ENCODE measurements at places on chromosomes 6 and 20.

- no peaks in the 10 kb centered on the region for H3K4me1 ChIP-seq
- H3K27ac ChIP-seq, result no peak overlapping the region
- no peak overlapping the region for H3K4me3 ChIP-seq
- no peaks in the 10 kb centered on the region for H3K36me3 ChIP-seq
- peak; percentile 47 for DNase-seq
Measured at GRCh38 chr6:153231048-153231646, 100.1 kb upstream of the RGS17 start.

GRCh38 chr6:149347067-149347466 is 29.6 kb downstream of the TAB2 start:
- H3K27ac ChIP-seq, result no peak overlapping the region
- H3K4me3 ChIP-seq, result no peak overlapping the region
- peak; percentile 43 for DNase-seq

GRCh38 chr6:56766806-56767178 is 124.1 kb upstream of the DST start:
- H3K36me3 ChIP-seq, result no peaks in the 10 kb centered on the region
- no peaks in the 10 kb centered on the region for H3K27me3 ChIP-seq
- no peak overlapping the region for H3K27ac ChIP-seq
- no peak overlapping the region for H3K4me3 ChIP-seq
- H3K4me1 ChIP-seq, result peaks cover 16% of the 10 kb centered on the region

- no peaks in the 10 kb centered on the region for H3K27me3 ChIP-seq
- H3K4me3 ChIP-seq, result no peak overlapping the region
- DNase-seq, result peak; percentile 84
- H3K4me1 ChIP-seq, result peaks cover 8% of the 10 kb centered on the region
- H3K36me3 ChIP-seq, result peaks cover 18% of the 10 kb centered on the region
Measured at GRCh38 chr6:5112066-5112799, 27.1 kb downstream of the PPP1R3G start.

GRCh38 chr20:258963-259362 is 1.4 kb downstream of the DEFB132 start:
- no peak overlapping the region for H3K27ac ChIP-seq
- no peaks in the 10 kb centered on the region for H3K36me3 ChIP-seq
- no peak overlapping the region for H3K4me3 ChIP-seq
- peaks cover 34% of the 10 kb centered on the region for H3K27me3 ChIP-seq

DNA sequence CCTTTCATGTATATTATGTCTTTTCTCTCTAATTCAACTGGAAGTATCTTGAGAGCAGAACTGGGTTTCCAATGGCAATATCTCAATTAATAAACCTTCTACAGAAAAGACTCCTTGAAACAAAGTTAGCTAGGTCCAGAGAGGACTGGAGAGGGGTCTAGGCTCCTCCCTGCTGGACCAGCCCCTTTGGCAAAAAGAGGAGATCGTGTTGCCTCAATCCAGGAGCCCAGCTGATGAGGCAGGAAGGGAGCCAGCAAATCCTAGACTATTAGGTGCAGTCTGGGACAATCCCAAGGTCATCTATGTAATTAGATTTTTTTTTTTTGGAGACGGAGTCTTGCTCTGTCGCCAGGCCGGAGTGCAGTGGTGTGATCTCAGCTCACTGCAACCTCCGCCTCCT is 21.9 kb downstream of the BCL2L1 start:
- peaks cover 32% of the 10 kb centered on the region for H3K4me1 ChIP-seq
- peak overlapping the region; percentile 100 for H3K27ac ChIP-seq
- H3K36me3 ChIP-seq, result peaks cover 65% of the 10 kb centered on the region
- H3K27me3 ChIP-seq, result no peaks in the 10 kb centered on the region
- no peak overlapping the region for H3K4me3 ChIP-seq
- no peak for DNase-seq

- no peaks in the 10 kb centered on the region for H3K4me1 ChIP-seq
- H3K27ac ChIP-seq, result no peak overlapping the region
- H3K27me3 ChIP-seq, result no peaks in the 10 kb centered on the region
- no peaks in the 10 kb centered on the region for H3K36me3 ChIP-seq
- DNase-seq, result no peak
Measured at GRCh38 chr6:127423921-127424320, 35.3 kb downstream of the KIAA0408 start.

- no peaks in the 10 kb centered on the region for H3K36me3 ChIP-seq
- DNase-seq, result peak; percentile 43
- H3K4me1 ChIP-seq, result no peaks in the 10 kb centered on the region
- H3K27ac ChIP-seq, result no peak overlapping the region
- H3K4me3 ChIP-seq, result no peak overlapping the region
Measured at GRCh38 chr6:145214570-145214969, 520.8 kb downstream of the EPM2A start.

DNA sequence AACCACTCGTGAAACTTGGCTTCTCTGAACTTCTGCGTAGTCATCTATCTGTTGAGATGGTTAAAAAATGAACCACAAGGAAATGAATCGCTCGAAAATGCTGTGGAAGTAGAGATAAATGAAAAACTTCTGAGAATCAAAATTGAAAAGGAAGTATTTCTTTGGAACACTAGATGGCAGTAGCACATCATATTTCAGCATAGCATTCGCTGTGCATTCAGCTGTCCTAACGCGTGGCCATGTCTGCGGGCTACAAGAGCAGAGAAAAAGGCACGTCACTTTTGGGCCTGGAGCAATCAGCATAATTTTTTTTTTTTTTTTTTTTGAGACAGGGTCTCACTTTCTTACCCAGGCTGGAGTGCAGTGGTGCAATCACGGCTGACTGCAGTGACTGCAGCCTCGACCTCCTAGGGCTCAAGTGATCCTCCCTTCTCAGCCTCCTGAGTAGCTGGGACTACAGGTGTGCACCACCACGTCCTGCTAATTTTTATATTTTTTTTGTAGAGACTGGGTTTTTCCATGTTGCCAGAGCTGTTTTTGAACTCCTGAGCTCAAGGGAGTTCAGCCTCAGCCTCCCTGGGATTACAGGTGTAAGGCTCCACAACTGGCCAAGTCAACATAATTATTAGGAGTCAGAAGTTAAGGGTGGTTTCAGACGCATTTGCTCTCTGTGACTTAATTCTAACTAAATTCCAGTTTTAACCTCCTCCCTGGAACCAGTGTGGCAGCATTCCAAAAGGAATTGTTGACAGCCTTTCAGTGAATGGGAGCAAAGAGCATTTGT is 8.8 kb upstream of the PERP start:
- H3K4me1 ChIP-seq, result no peaks in the 10 kb centered on the region
- no peak overlapping the region for H3K4me3 ChIP-seq
- H3K27ac ChIP-seq, result no peak overlapping the region
- peak; percentile 77 for DNase-seq
- peaks cover 29% of the 10 kb centered on the region for H3K27me3 ChIP-seq

GRCh38 chr6:27812805-27813492 is 99.2 kb downstream of the OR2B2 start:
- no peak for DNase-seq
- H3K4me3 ChIP-seq, result no peak overlapping the region
- H3K27me3 ChIP-seq, result no peaks in the 10 kb centered on the region
- no peak overlapping the region for H3K27ac ChIP-seq

- H3K4me1 ChIP-seq, result peaks cover 4% of the 10 kb centered on the region
- no peaks in the 10 kb centered on the region for H3K27me3 ChIP-seq
- H3K36me3 ChIP-seq, result peaks cover 7% of the 10 kb centered on the region
- H3K4me3 ChIP-seq, result peak overlapping the region; percentile 69
- H3K27ac ChIP-seq, result peak overlapping the region; percentile 97
Measured at GRCh38 chr20:23349338-23350195, 1.0 kb upstream of the NXT1 start.

DNA sequence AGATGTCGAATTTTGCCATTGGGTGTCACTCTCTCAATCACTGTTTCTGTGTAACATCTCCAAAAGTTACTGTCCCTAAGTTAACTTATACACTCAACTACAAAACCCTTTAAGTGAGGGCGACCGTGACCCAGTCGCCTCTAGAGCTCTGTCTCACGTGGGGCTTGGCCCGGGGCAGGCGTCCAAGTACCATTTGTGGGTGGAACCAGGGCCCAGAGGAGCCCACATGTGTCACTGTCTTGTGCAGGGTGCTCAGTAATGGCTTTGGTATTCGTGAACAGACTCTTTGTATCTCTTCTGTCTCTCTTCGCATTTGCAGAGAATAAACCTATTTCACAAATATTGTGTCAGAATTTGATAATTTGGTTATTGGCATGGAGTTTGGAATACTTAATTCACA is 109.9 kb upstream of the THBS2 start:
- no peaks in the 10 kb centered on the region for H3K36me3 ChIP-seq
- H3K4me3 ChIP-seq, result no peak overlapping the region
- no peak overlapping the region for H3K27ac ChIP-seq
- no peak for DNase-seq
- no peaks in the 10 kb centered on the region for H3K27me3 ChIP-seq

GRCh38 chr6:92763680-92764079 is 655.7 kb downstream of the EPHA7 start:
- no peak overlapping the region for H3K27ac ChIP-seq
- no peak for DNase-seq
- H3K27me3 ChIP-seq, result no peaks in the 10 kb centered on the region
- no peaks in the 10 kb centered on the region for H3K4me1 ChIP-seq
- H3K36me3 ChIP-seq, result no peaks in the 10 kb centered on the region
- no peak overlapping the region for H3K4me3 ChIP-seq

DNA sequence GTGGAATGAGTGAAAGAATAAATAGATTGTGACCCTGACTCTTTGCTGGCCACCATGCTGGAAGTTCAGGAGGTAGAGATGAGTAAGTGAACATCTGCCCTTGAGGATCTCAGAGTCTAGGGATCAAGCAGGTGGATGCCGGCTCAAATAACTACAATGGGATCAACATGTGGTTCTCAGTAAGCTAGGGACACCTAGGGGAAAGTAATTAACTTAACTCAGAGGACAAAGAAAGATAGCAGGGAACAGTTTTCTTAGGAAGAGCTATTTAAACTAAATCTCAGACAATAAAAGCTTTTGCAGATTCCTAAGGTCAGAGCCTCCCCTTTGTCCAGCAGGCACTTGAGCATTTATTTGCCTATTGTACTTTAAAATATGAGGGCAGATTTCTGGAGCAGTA is 29.1 kb downstream of the SLC13A3 start:
- no peaks in the 10 kb centered on the region for H3K4me1 ChIP-seq
- DNase-seq, result no peak
- no peaks in the 10 kb centered on the region for H3K27me3 ChIP-seq
- H3K36me3 ChIP-seq, result no peaks in the 10 kb centered on the region
- H3K4me3 ChIP-seq, result no peak overlapping the region

DNA sequence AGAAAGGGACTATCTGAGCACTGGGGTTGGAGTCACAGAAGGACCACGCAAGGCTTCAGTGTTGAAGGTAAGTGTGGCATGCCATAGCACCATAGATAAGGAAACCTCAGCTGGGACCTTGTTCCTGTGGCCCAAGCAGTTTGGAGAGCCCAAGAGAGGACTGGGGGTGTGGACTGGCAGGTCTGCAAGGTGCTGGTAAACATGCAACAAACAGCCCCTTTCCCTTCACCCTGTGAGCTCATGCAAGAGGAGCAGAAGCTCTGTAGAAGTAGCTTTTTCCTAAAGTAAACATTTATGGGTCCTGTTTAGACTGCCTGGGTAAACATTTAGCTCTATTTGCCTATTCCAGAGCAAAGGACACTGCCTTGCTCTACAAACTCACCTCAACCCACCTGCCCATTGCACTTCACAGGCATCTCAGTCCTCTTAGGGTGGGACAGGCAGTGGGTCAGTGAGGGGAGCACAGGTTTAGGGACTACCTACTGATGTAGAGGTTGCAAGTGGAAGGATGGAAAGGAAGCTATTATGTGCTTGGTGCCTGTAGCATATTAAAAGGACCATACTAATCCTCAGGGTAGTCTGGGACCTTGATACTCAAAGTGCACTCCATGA is 12.0 kb downstream of the ZSCAN31 start:
- H3K36me3 ChIP-seq, result peaks cover 6% of the 10 kb centered on the region
- H3K4me3 ChIP-seq, result no peak overlapping the region
- H3K27me3 ChIP-seq, result no peaks in the 10 kb centered on the region
- DNase-seq, result no peak
- no peaks in the 10 kb centered on the region for H3K4me1 ChIP-seq

- no peak overlapping the region for H3K27ac ChIP-seq
- no peak for DNase-seq
- peaks cover 4% of the 10 kb centered on the region for H3K27me3 ChIP-seq
- H3K36me3 ChIP-seq, result no peaks in the 10 kb centered on the region
Measured at GRCh38 chr20:9280666-9281065, 211.8 kb downstream of the PLCB4 start.

DNA sequence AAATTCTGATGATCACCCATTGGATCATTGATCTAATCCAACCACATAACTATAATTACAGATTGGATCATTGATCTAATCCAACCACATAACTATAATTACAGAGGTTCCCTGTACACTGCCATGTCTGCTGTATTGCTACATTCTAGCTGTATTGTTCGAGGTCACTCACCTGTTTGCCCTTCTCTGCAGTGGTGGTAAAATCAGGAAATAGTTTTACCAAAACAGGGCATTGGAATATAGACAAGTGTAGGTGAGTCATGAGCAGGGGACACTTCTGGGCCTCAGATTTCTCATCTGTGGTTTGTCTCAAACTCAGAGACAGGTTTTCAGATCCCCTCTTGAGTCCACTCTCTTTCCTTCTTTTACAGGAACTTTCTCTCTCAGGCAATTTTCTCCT is 9.0 kb upstream of the AFDN start:
- no peaks in the 10 kb centered on the region for H3K4me1 ChIP-seq
- no peak for DNase-seq
- H3K27ac ChIP-seq, result no peak overlapping the region

GRCh38 chr6:41558033-41558807 is 12.0 kb downstream of the FOXP4 start:
- H3K4me1 ChIP-seq, result peaks cover 25% of the 10 kb centered on the region
- H3K27me3 ChIP-seq, result no peaks in the 10 kb centered on the region
- H3K27ac ChIP-seq, result no peak overlapping the region
- no peaks in the 10 kb centered on the region for H3K36me3 ChIP-seq
- no peak overlapping the region for H3K4me3 ChIP-seq

GRCh38 chr6:26183581-26184366 is 96.5 kb downstream of the HFE start:
- peaks cover 2% of the 10 kb centered on the region for H3K4me1 ChIP-seq
- peak overlapping the region; percentile 48 for H3K4me3 ChIP-seq
- H3K27ac ChIP-seq, result peak overlapping the region; percentile 71
- peak; percentile 91 for DNase-seq
- no peaks in the 10 kb centered on the region for H3K27me3 ChIP-seq
- no peaks in the 10 kb centered on the region for H3K36me3 ChIP-seq

- H3K27ac ChIP-seq, result no peak overlapping the region
- H3K27me3 ChIP-seq, result no peaks in the 10 kb centered on the region
- no peaks in the 10 kb centered on the region for H3K4me1 ChIP-seq
- no peaks in the 10 kb centered on the region for H3K36me3 ChIP-seq
- H3K4me3 ChIP-seq, result no peak overlapping the region
Measured at GRCh38 chr6:20933057-20933788, 399.0 kb downstream of the CDKAL1 start.

GRCh38 chr6:156873654-156874380 is 96.6 kb downstream of the ARID1B start:
- no peaks in the 10 kb centered on the region for H3K27me3 ChIP-seq
- H3K4me3 ChIP-seq, result no peak overlapping the region
- H3K4me1 ChIP-seq, result peaks cover 10% of the 10 kb centered on the region
- DNase-seq, result no peak
- no peak overlapping the region for H3K27ac ChIP-seq
